ENCODE measurements at places on chromosomes 7 and 10.
A peak's percentile ranks its signal among the peaks of the same experiment; 100 is the strongest.

GRCh38 chr10:26290236-26290635 lies 73.7 kb downstream of the GAD2 start:
- DNase-seq: no peak

DNA sequence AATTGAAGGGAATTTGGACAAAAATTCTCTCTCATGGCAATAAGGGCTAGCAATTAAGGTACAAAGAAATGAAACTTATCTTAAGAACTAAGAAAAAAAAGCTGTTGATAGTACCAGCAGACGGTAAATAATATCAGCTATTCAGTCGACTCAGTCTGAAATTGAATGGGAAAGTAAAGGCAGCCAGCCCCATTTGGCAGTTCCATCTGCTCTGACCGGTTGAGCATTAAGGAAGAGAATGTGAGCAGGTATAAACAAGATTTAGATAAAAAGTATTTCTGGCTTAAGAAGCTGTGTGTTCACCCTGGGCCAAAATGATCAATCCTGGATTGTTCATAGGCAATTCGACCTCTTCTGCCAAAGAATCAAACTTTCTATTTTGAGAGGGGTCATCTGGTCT lies 154.6 kb upstream of the NPVF start:
- no peak for DNase-seq

- DNase-seq: no peak
Measured at GRCh38 chr7:123863461-123863860, 18.5 kb downstream of the HYAL4 start.

GRCh38 chr10:110335314-110336064 lies 30.8 kb upstream of the SMNDC1 start:
- DNase-seq: no peak

DNA sequence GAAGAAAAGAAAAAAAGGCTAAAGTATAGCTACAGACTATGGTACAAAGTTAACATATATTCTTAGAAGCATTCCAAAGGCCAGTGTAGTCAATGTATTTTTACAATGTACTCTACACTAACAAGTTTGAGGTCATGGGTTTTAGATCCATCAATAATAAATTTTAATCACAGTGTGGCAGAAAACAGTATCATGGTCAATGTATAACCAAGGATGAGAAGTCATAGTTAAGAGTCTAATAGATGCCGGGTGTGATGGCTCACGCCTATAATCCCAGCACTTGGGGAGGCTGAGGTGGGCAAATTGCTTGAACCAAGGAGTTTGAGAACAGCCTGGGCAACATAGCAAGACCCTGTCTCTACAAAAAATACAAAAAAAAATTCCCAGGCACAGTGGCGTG lies 53.1 kb downstream of the SLC16A12 start:
- DNase-seq: no peak

- DNase-seq: no peak
Measured at GRCh38 chr7:78134256-78134655, 335.7 kb downstream of the PHTF2 start.

DNA sequence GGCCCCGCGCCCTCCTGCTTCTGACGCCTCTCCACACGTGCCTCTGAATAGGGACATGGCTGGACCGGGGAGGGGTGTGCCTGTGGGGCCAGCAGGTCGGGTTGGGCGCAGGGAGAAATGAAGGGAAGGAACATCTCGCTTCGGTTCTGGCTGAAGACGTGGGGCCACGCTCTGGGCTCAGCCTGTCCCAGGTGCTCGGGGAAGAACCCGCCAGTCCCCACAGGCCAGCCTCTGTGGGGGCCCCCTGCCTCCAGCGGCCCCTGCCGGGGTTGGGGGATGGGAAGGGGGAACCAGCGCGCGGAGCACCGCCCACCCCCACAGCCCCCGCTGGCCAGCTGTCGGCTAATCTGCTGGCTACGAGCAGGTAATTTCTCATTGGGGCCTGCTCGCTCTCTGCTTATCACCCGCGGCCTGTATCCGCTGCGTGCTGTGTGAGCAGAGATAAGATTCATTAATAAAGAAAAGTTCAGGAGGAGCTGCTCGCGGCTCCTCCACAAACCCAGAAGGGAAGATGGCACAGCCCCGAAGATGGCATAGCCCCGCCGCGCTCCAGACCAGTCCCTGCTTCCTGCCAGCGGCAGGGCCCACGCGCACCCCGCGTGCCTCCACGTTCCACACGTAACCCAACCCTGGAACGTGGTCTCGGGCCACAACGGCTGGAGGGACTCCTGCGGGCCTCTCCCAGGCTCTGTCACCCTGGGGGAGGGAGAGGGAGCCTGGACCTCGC lies 186.2 kb downstream of the ELFN1 start:
- no peak for DNase-seq

GRCh38 chr7:155598810-155599210 lies 45.7 kb upstream of the RBM33 start:
- peak; percentile 48 for DNase-seq

- no peak for DNase-seq
Measured at GRCh38 chr7:150524018-150524417, 9.3 kb downstream of the GIMAP7 start.

DNA sequence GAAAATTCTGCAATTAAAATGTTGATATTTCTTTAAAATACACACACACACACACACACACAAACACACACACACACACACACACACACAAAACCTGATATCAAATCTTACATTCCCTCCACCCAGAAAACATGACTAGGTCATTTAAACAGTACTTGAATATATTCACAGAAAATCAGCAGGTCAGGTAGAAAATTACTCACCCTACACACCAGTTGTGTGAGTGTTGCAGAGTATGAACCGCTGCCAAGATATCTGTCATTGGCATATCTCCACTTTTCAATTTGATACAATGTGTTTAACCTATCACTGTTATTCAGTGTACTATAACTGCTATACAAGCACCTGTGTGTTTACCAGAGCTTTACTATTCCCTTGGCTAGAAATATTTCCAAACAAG lies 283.6 kb upstream of the LRRTM3 start:
- DNase-seq: no peak

GRCh38 chr7:90715067-90715466 lies 118.9 kb downstream of the CDK14 start:
- DNase-seq: no peak

DNA sequence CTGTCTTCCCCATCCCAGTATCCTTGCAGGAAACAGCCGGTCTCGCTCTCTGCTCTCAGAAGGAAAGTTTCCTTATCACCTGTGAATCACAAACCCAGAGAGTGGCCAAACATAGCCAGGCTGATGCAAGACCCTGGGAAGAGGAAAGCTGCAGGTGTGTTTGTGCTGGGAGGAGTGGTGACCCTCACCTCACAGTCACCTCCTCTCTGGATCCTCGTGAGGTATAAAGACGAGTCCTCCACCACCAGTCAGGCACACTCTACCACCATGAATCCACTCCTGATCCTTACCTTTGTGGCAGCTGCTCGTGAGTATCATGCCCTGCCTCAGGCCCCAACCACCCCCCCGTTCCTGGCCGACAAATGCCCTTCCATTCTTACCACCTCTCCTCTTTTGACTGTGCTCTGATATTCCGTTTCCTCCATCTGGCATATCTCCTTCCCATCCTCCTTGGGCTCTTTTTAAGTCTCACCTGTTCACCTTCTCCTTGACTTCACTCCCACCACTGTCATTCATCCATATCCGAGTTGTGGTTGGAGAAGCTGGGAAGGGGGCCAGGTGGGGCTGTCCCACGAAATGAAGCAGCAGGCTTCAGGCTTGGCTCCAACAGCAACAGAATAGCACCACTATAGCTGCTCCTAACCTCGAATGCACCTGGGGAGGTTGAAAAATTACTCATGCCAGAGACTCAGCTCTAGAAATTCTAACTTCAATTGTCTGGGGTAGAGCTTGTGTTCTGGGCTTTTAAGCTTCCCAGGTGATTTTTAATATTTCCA lies at the start of gene PRSS1:
PRSS1 (plus strand) TSS at position 255 of the 776 bp plus-strand sequence; CDS start at position 268, 13 bp downstream.
- no peak for DNase-seq

DNA sequence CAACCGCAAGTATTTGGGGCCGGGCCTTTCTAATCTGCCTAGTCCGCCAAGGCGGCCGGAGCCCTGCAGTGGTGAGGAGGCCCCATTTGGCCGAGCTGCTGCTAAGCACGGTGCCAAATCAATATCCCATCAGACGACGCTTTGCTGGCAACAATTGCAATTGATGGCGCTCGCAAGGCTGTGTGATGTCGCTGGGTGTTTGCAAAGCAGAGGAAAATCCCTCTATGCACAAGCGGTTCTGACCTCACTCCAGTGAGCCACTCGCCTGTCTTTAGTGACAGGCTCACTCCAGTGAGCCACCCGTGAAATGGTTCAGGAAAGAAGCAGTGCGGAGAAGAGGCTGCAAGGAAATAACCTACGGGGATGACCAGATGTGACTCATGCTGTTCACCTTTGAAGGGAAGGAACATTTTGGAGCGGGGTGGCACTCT lies 18.3 kb upstream of the PDE1C start:
- no peak for DNase-seq

Measured in GM06990 (cell line).